Amniotic stem cell (primary cell): ENCODE measurements at places on chromosomes 12 and 14.

DNA sequence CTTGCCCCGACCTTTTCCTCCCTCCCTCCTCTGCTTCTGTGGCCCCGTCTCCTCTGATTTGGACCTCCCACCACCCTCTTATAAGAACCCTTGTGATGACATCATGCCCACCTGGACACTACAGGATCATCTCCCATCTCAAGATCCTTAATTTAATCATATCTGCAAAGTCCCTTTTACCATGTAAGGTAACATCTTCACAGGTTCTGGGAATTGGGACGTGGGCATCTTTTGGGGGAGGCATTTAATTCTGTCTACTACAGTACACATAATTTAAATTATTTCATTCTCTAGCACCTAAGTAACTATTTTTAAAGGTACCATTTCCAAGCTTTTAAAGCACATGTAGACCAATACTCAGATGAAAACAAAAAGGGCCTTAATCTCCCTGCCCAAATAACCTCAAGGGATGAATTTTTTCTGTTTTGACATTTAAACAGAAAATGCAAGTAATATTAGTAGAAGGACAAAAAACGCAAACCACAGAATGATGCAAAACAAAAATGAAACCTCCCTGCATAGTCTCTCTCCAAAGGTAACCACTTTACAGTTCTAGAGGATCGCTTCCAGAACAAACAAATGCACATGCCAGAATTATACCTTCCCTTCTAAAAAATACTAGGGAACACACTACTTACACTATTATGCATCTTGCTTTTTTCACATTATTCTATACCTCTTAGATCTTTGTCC lies 222.1 kb downstream of the AACS start:
- no peak for DNase-seq

GRCh38 chr12:108646600-108647579 lies 13.2 kb upstream of the SELPLG start:
- DNase-seq, result no peak

GRCh38 chr12:18794000-18794399 lies 56.1 kb downstream of the CAPZA3 start:
- DNase-seq, result no peak

DNA sequence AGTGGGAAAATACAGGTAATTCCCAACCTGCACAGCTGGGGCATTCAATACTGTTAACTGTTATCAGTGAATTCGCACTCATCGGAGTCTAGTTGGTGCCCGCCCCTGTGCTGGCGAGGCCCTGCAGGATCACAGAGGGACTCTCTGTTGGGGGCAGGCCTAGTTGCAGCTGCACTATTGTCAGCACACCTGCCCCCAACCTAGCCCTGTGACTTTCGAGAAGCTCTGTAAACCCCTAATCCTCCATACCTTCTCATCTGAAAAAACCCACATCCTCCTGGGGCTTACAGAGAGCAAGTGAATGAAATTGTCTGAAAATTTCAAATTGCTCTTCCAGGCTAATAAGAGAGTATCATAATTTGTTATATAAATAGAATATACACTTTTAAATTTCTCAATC lies 132.2 kb upstream of the NUDT4 start:
- DNase-seq, result no peak
